SK-N-SH (cell line): ENCODE measurements at places on chromosomes 4 and X. TPM values are rescaled to one million over a fixed set of nuclear protein-coding genes. Genes with fewer than 3 reads are reported as not detected.

GRCh38 chr4:37219242-37219641 is 25.3 kb upstream of the NWD2 start:
- no peak for DNase-seq

DNA sequence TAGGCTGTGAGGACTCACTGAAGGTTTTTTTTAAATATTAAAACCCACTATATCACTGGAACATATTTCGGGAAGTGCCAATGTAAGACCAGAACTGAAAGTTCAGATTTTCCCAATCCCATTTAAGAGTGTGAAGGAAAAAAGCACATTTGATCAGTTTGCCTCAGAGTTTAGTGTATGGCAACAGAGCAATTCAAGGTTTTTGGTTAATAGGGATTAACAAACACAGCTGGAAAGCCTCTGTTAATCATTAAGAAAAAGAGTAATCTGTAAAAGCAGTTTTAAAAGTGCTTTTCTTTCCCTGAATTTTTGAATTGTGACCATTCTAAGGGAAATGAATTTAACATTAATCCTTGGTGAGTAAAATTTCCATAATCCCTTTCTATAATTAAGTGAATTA is 60.4 kb downstream of the NPY5R start:
- no peak for DNase-seq

GRCh38 chrX:32662516-32662915 is 548.8 kb downstream of the DMD start:
- DNase-seq, result no peak

- no peak for DNase-seq
These were observed 19.4 kb downstream of the MTMR1 start for GRCh38 chrX:150712619-150713018.

DNA sequence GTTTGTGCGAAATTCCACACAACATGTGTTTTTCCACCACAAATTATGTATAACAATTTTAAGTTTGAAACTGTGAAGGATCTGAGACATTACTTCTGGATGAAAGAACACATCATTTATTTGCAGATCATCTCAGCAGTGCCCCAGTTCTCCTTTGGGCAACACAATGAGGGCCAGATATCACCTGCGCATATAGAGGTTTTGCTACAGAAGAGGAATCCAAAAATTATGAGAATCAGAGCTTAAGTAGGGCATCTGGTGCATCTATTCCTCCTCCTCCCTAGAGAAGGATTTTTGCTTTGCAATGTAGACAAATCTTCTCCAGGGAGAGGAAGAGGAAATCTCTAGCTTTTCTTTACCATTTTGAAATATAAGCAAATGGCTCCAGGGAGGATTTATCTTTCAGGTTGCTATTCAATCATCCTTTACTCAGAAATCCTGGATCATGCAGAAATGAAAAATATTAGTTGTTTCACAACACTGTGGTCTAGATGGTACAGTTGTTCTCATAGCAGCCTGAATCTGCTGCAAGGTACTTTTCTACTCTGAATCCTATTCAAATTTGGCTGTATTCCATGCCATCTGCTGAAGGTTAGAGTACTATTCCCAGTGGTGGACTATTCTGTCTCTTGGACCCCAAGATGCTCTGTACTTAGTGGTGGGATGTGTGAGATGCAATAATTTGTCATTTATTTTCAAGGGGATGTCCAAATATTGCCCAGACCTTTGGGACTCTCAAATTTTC is 132.1 kb downstream of the SNCA start:
- no peak for DNase-seq

- DNase-seq, result no peak
These were observed 2.3 kb downstream of the VEGFC start for GRCh38 chr4:176790398-176790797.

The HOPX gene
- 0.05 and 0.08 TPM in 2 replicates for polyA plus RNA-seq
